ENCODE measurements at places on chromosomes 3 and 15. TPM values are rescaled to one million over a fixed set of nuclear protein-coding genes. Genes with fewer than 3 reads are reported as not detected.

DNA sequence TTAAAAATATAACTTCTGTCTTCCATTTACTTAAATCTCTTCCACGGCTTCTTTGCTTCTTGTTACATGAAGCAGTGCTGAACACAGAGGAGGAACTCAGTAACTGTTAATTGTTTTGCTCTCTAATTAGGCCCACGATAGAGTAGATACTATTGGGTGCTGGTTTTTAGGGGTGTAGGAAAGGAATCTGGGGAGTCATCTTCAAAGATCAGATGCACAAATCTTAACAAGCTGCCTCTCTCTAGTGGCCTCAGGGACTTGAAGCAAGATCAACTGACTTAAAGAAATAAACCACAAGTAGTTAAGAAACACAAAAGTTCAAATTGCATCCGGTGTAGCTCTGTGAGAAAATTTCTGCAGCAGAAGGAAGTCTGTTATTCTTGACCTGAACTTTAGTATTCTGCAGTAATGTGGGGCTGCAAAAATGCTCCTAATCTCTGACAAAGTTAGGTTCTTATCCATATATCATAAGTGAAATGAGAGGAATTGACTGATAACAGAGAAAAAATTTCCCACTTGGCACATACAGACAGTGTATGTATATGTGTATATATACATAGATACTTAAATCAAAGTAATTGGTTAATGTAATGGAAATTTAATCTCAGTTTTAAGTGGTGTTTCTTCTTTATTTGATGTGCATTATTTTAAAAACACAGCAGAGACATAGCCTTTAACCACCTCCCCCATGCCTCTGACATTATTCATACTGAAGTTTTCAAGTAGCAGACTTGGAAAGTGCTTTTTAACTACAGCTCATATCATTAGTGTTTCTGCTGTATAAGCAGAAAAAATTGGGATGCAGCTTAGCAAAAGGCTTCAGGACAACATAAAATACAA is 51.8 kb downstream of the CHST2 start:
- DNase-seq, result peak; percentile 11
- peaks cover 35% of the 10 kb centered on the region for H3K4me1 ChIP-seq
- no peak overlapping the region for H3K27ac ChIP-seq

- H3K27me3 ChIP-seq, result no peaks in the 10 kb centered on the region
- no peak for DNase-seq
- H3K36me3 ChIP-seq, result no peaks in the 10 kb centered on the region
- H3K4me1 ChIP-seq, result peaks cover 7% of the 10 kb centered on the region
- H3K4me3 ChIP-seq, result no peak overlapping the region
Measured at GRCh38 chr3:99882436-99883137, 64.9 kb downstream of the CMSS1 start.

DNA sequence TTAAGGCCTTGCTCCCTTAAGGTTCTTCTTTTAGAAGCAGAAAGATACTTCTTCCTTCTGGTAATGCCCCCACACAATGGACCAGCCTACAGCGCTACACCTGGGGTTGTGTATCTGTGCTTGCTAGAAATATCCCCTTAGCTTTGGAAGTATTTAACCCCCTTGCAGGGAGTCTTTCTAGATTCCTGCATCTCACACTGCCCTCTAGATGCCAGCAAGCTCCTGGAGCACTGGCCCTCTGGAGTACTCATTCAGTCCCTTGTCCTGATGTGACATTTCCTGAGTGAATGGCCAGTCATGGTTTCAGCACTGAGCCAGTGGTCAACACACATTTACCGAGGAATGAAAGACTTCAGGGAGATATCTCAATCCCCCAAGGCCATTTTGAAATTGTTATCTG is 30.4 kb upstream of the RBP2 start:
- H3K27ac ChIP-seq, result no peak overlapping the region
- no peaks in the 10 kb centered on the region for H3K27me3 ChIP-seq
- H3K4me3 ChIP-seq, result no peak overlapping the region
- H3K36me3 ChIP-seq, result no peaks in the 10 kb centered on the region
- no peaks in the 10 kb centered on the region for H3K4me1 ChIP-seq

- H3K36me3 ChIP-seq, result no peaks in the 10 kb centered on the region
- H3K4me3 ChIP-seq, result no peak overlapping the region
- H3K27ac ChIP-seq, result no peak overlapping the region
- DNase-seq, result peak; percentile 69
- peaks cover 6% of the 10 kb centered on the region for H3K4me1 ChIP-seq
Measured at GRCh38 chr3:24496529-24497482, 2.2 kb upstream of the THRB start.

- no peaks in the 10 kb centered on the region for H3K27me3 ChIP-seq
- no peak overlapping the region for H3K4me3 ChIP-seq
- peak overlapping the region; percentile 86 for H3K27ac ChIP-seq
- H3K4me1 ChIP-seq, result peaks cover 39% of the 10 kb centered on the region
- no peaks in the 10 kb centered on the region for H3K36me3 ChIP-seq
- DNase-seq, result peak; percentile 48
Measured at GRCh38 chr15:56871185-56871584, 47.3 kb upstream of the TCF12 start.

GRCh38 chr3:46660543-46661523 is 32.6 kb downstream of the ALS2CL start:
- peaks cover 19% of the 10 kb centered on the region for H3K4me1 ChIP-seq
- no peak for DNase-seq
- no peaks in the 10 kb centered on the region for H3K27me3 ChIP-seq

DNA sequence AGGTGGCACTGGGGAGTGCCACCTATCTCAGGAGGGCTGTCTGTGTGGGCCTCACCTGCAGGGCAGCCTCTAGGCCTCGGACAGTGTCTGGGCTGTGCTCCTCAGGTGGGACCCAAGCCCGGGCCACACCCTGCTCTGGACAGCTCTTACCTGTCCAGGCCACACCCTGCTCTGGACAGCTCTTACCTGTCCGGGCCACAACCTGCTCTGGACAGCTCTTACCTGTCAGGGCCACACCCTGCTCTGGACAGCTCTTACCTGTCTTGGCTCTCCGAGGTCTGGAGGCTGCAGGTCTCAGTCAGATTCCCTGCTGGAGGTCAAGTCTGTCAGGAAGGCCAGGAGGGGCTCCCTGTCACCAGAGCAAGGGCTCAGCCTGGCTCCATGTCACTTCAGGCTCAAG is 80.6 kb downstream of the LINGO1 start:
- H3K27me3 ChIP-seq, result no peaks in the 10 kb centered on the region
- DNase-seq, result no peak
- no peaks in the 10 kb centered on the region for H3K36me3 ChIP-seq
- no peak overlapping the region for H3K27ac ChIP-seq

DNA sequence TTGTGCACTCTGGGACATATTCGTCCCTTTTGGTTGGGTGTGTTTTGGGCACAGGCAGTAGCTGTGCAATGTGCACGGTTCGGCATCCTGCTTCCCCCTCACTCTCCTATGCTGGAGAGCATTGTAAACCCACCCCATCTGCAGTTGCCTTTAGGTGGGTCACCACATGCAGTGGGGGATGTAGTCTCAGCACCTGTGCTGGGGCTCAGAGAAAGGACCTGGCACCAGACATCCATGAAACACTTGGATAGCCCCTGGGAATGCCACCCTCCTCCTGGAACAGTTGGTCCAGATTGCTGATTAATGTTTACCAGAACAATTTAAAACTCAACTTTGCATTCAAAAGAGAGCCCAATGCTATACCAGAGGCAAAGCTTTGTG is 123.9 kb upstream of the MEF2A start:
- peaks cover 19% of the 10 kb centered on the region for H3K4me1 ChIP-seq
- no peaks in the 10 kb centered on the region for H3K36me3 ChIP-seq
- no peak overlapping the region for H3K4me3 ChIP-seq
- DNase-seq, result no peak
- no peaks in the 10 kb centered on the region for H3K27me3 ChIP-seq
- H3K27ac ChIP-seq, result 0 out of 2 replicates have a peak overlapping the region, but pooled peaks have one; percentile 9

GRCh38 chr15:67843571-67844387 is 3.9 kb upstream of the RNU6-1 start:
- DNase-seq, result peak; percentile 81
- H3K36me3 ChIP-seq, result peaks cover 3% of the 10 kb centered on the region
- peak overlapping the region; percentile 4 for H3K27ac ChIP-seq
- H3K4me3 ChIP-seq, result no peak overlapping the region

- no peaks in the 10 kb centered on the region for H3K36me3 ChIP-seq
- DNase-seq, result no peak
- H3K27me3 ChIP-seq, result no peaks in the 10 kb centered on the region
- no peak overlapping the region for H3K27ac ChIP-seq
- no peaks in the 10 kb centered on the region for H3K4me1 ChIP-seq
Measured at GRCh38 chr3:173688216-173688842, 290.8 kb downstream of the NLGN1 start.

DISP2 gene
- 0.21 TPM for total RNA-seq

GRCh38 chr15:68618394-68618793 is 39.6 kb downstream of the CORO2B start:
- no peak overlapping the region for H3K27ac ChIP-seq
- H3K36me3 ChIP-seq, result no peaks in the 10 kb centered on the region
- no peak overlapping the region for H3K4me3 ChIP-seq
- no peaks in the 10 kb centered on the region for H3K27me3 ChIP-seq

DNA sequence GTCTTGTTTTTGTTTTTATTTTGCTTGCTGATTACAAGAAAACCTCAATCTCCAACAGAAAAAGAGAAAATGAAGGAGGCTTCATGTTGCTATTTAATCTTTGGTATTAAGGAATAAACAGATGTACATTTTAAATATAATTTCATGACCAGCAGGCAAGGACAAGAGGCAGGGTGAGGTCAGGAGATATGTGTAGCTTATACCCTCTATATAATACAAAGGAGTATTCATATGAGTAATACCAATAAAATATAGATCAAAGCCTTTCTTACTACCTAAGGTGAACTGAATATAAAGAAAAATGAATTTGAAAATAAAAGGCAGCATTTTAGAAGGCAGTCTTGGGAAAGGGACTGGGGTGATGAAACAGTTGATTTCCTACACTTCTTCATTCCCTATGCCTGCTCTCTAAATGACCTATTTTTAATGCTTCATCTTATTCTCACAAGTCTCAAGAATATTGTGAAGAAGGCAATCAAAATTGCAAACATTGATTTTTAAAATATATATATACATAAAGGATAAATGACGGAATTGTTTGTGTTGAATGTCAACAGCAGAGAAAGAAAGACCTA is 8.6 kb upstream of the CBLB start:
- no peaks in the 10 kb centered on the region for H3K4me1 ChIP-seq
- H3K27me3 ChIP-seq, result no peaks in the 10 kb centered on the region
- no peak overlapping the region for H3K4me3 ChIP-seq
- no peaks in the 10 kb centered on the region for H3K36me3 ChIP-seq
- H3K27ac ChIP-seq, result no peak overlapping the region

LRRIQ4 gene
- not detected for total RNA-seq

DNA sequence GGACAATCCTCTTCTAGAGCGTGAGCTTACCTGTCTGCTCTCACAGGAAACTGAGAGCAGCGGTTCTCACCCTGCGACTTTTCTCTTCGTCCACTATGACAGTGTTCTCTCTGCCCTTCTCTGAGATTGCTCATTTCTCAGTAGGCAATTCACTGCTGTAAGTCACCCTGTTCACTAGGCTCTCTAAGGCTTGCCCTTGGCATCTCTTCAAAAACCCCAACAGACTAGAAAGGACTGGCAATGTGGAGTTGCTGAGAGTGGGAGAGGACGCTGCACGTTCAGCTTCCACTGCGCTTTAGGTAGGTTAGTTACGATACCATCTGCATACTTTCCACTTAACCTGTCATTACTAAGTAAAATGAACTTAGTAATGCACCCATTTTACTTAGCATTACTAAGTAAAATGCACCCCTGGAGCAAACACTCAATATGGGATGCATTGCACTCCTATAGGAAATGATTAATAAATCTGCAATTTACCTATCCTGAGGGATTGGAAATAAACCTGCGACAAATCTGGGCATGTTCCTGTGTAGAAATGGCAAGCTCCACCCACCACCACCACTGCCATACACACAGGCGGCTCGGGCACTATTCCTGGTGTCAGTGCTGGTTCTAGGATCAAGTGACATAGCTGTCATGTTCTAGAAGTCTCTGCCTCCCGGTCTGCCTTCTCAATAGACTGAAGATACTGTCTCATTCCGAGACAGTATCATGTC is 21.4 kb downstream of the XPC start:
- H3K4me1 ChIP-seq, result no peaks in the 10 kb centered on the region
- no peak overlapping the region for H3K4me3 ChIP-seq
- peaks cover 83% of the 10 kb centered on the region for H3K36me3 ChIP-seq
- DNase-seq, result no peak

DNA sequence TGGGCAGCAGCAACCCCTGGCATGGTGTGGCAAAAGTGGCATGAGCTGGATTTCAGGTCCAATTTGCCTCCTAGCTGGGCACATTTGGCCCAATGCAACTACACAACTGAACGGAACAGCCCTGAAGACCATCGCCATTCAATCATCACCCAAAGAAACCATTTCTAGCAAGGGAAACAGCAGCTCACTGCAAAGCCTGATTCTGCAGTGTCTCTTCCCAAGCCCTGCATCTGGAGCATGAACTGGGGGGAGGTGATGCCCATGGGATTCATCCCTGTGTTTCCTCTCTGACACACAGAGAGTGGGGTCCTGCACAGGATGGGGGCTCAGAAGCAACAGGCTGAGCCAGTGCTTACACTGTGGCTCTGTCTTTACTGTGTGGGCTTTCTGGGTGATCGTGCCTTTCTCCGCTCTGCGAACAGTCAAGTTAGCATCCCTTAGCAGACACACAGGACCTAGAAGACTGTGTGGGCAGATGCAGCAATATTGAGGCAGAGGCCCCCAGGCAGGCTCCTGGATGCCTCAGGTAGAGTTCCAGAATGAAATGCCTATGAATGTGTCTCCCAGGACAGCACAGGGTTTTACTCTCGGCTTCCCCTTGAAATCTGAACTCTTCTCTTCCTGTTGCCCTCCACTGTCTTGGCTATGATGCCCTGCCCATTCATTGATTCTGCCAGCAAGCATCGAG is 91.1 kb upstream of the ALDH1A3 start:
- no peak overlapping the region for H3K4me3 ChIP-seq
- H3K36me3 ChIP-seq, result no peaks in the 10 kb centered on the region
